ENCODE measurements at places on chromosomes 1 and 21.

DNA sequence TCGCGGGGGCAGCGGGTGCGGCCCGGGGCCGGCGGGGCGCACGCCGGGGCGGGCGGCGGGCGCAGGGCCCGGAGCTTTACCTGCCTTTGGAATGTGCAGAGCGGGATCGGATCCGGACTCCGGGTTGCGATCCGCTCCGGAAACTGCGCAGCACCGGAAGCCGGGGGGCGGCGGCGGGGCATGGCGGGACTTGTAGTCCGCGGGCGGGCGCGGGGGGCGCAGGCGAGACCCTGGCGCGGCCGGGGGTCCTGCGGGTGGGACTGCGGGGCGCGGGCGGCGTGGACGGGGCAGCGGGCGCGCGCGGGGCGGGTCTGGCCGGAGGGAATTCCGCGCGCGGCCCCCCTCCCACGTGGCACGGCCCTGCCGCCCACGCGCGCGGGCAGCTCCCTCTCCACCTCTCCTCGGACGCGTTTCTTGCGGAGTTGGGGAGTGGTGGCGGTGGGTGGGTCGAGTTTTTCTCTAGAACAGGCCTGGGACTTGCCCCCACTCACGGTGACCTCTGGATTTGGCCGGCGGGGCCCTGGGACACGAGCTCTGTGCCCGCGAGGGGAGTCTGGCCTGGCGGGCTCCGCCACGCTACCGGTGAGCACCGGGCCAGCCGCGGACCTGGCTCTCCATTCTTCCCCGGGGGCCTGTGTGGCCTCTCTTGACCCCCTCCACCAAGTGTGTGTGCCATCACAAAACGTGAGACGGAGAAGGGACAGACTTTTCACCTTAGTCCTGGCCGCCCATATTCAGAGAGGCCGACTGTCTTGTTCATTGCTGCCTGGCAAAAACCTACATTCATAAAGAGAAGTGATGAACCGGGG lies at the start of gene PRDM15:
PRDM15 (minus strand) TSS at position 155 of the 809 bp plus-strand sequence. CDS start 18,981 bp downstream, outside the sequence.
- peak; percentile 69 for DNase-seq

DNA sequence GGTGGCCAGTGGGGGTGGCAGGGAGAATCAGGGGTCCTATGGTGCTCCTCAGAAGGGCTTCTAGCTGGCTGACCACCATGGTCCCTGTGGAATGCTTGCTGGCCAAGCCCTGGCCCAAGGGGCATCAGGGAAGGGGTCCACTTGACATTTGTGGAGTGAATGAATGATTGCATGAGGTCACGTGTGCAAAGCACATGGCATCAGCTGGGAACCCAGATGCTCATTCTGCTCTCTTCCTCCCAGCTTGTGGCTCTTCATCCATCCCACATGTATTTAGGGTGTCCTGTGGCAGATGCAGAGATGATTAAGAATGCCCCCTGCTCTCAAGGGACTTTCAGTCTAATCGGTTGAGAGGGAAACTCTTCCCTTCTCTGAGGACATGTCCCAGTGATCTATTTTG lies 27.1 kb upstream of the PADI4 start:
- DNase-seq = no peak

DNA sequence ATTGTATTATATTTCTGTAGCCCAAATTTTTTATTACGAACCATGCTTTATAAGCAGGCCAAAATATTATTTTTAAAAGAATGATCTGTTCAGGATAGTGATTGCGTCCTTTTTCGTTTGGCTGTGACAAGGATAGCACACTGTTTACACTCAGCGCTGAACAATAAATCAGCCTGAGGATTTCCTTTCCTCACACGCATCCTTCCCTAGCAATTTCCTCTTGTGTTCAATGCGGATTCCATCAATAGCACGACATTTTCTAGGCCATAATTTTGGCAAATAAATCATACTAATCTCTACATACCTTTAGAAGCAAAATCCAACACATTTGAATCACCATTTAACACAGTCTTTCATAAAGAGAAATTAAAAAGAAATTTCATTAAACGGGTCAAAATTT lies 1.6 kb upstream of the VAV3 start:
- DNase-seq = no peak

DNA sequence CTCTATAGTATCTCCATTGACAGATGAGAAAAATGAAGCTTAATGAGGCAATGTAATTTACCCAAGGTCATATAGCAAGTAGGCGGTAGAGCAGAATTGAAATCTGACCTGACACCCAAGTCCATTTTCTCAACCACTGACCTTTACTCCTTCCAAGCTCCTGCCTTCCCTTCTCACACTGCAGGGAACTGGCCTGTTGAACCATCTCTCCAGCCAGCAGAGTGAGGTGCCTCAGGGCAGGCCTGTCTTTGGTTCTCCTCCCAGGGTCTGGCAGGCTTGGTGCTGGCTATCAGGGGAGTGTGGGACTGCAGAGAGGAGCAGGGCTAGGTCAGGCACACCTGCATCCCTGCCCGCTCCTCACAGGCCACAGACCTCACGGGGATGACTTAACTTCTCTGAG lies 126.8 kb downstream of the BEND5 start:
- no peak for DNase-seq

GRCh38 chr1:155946633-155947219 lies 5.3 kb downstream of the RXFP4 start:
- no peak for DNase-seq

GRCh38 chr1:60274422-60275290 lies 201.1 kb upstream of the C1orf87 start:
- peak; percentile 10 for DNase-seq

- DNase-seq = no peak
Measured at GRCh38 chr1:48680411-48681035, 96.2 kb downstream of the BEND5 start.

DNA sequence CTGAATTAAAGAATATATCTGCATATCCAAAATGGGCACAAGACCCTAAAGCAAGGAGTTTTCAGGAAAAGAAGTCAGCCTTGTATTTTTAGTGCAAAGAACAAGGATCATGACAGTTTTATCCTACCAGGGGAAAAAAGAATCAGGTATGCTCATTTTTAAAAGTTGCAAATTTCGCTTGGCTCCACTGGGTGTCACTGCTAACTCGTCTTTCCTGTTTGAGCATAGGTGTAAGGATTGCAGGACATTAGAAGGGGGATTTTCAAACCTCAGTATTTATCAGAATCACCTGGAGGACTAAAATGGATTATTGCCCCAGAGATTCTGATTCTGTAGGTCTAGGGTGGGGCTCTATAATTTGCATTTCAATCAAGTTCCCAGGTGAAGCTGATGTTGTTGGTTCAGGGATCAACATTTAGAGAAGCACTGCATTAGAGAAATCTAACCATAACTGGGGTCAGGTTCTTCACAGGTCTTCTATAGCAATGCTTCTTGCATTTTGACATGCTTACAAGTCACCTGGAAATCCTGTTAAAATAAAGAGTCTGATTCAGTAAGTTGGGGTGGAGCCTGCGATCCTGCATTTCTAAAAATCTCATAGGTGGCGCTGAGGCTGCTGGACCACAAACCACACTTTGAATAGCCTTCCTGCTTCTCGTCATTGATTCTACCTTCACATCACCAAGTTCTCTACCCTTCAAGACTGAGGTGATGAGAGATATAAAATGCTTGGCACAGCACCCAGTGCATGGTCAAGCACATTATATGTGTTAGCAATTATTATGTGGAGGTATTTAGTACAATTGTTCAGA lies 39.6 kb downstream of the NUF2 start:
- no peak for DNase-seq

GRCh38 chr1:63693944-63694571 lies 79.8 kb upstream of the ROR1 start:
- DNase-seq = no peak

GRCh38 chr1:6521536-6521935 lies 30.1 kb upstream of the PLEKHG5 start:
- no peak for DNase-seq

GRCh38 chr1:167462341-167462740 lies 56.0 kb downstream of the CD247 start:
- no peak for DNase-seq

DNA sequence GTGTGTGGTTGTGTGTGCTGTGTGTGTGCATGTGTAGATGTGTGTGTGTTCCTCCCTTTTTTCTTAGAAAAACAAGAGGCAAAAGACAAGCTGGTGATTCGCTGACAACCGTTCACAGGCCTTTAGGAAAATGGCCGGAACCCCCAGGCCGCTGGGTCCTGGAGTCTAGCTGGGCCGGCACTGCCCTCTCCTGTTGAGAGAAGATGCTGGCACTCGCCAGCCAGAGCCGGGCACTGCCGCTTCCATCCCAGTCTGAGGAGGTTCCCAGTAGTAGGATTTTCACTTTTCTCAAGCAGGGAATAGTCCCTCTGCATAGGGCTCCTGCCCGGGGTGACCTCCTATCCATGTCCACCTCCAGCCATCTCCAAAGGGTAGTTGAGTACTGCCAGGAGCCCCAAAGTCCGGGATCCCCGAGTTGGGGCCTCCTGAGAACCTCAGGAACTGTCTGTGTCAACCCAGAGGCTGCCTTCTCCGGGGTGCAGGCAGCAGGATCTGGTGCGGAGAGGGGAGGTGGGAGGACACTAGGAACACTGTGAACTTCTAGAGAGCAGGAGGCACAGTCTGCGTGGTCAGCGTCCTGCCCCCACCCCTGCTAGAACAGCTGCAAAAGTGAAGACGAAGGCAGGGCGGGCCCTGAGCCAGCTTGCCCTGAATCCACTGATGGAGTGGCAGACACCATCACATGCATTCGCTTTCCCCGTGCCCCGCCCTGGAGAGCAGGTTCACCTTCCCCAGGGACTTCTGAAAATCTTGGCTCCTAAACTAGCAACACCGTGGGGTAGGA lies 44.1 kb upstream of the ARHGEF16 start:
- peak; percentile 62 for DNase-seq

DNA sequence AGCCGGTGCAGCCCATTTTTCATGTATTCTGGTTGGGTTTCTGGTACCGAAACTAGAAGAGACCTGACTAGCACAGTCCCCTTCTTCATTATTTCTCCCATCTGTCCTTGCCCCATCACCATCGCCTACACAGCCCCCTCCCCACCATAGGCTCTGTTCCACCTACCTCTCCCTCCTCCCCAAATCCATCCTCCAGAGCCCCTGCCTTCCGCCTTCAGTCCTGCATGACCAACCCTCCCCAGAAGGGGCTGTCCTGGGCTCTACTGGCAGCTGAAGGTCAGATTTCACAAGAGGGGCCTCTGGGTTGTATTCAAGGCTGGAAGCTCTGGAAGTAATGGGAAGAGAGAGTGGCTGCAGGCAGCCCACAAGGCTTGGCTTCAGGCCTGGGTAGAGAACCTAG lies 55.2 kb downstream of the SDC3 start:
- no peak for DNase-seq

- DNase-seq = no peak
Measured at GRCh38 chr1:195113471-195113870, 1494.8 kb downstream of the KCNT2 start.

GRCh38 chr1:165698761-165699052 lies 345 bp upstream of the ALDH9A1 start:
- DNase-seq = no peak

Measured in prostate gland (tissue), 2 donors.